ENCODE measurements at places on chromosomes 3 and 15.

GRCh38 chr3:197471221-197472010, 84.4 kb downstream of the BDH1 start:
- DNase-seq, result no peak

- no peak for DNase-seq
Observed at GRCh38 chr3:169295912-169296570, 367.5 kb downstream of the MECOM start.

DNA sequence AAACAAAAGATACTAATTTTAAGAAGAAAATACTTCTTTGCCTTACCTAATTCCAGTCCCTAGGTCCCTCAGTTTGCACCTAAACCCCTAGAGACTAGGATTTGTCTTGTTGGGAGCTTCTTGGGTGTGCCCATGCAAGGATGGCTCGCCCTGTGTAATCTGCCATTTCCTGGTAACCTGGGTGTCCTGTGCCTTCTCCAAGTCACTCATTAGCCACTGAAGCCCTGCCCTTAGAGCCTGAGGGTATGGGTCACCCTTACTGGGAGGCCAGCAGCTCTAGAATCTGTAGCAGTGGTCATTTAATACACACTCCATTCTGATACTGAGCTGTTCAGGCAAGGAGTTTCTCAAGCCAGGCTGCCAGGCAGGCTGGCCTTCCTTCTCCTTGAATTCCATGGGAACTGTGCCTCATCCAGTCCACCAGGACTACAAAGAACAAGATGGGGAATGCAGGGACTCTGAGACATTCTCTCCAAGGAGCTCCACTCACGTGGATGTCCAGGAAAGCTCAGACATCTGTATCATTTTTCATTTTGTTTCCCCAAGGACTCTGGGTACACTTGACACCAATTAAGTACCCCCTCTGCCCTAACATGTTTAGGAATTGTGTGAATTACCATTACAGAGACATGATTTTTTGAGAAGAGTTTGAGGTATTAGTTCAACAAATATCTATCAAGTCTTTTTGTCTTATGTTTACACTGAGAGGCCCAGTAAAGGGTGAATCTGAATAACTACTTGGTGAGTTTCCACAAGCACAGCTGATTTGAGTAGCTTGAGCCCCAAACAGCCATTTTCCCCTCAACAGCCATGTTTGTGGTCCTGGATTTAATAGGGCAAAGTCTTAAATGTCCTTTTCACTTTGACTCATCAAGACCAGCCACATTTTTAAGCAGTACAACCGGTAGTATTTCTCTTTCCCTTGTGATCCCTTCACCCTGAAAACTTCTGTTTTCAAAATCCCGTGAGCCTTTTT, 52.6 kb downstream of the ARNT2 start:
- no peak for DNase-seq

DNA sequence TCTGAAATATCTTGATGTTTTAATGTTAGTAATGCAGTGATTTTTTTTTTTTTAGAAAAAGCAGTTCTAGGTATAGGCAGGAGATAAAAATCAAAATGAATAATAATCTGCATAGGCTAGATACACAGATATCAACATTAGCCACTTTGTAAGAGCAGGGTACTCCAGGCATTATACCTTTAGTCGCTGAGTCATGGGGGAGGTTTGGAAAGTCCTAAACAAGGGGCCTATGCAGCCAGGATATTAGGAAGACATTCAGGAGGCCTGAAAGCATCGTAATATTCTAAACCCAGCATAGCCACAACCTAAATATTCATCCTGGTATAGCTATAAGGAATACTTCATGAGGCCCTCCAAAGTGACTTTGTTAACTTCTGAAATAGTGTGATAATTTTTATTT, 258.1 kb upstream of the NECTIN3 start:
- no peak for DNase-seq

DNA sequence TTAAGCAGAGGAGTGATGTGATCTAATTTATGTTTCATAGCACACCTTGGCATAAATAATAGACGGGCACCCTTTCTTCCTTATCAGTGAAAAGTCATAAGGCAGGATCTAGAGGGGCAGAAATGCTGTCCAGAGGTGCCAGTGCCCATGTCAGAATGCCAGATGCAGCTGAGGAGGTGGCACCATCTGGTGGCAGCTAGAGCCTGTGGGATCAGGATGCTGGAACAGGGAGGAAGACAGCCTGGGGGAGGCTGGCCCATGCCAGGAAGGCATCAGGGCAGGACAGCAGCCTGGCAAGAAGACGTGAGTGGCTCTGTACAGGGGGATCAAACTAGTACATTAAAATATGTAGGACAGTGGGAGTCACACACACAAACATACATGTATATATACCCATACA, 16.5 kb downstream of the MYH15 start:
- no peak for DNase-seq

DNA sequence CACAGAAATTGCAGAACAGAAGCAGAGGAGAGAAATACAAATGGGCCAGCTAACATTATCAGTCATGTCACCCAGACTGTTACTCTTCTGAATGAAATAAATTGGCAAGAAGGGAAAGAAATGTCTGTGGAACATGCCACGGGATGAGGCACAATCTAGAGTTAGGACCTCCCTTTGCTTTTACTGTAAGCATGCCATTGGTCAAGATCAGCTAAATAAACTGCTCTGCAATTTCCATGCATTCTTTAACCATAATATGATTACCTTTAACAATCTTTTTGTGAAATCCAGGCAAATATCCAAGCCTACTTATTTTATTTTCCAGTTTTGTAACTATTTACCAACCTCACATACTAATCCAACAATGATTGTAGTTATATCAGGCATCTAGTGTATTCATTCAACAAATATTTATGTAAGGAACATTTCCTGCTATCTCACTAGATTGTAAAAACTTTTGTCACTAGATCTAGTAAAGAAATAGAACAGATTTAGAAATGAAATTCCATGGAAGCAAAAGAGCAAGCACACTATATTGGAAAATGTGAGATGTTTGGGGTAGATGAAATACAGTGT, 383.4 kb downstream of the MECOM start:
- DNase-seq, result no peak

- no peak for DNase-seq
Observed at GRCh38 chr15:86162172-86162591, 82.5 kb downstream of the AGBL1 start.
